H1 (cell line): ENCODE measurements at places on chromosomes 5 and 9. TPM values are rescaled to one million over a fixed set of nuclear protein-coding genes. Genes with fewer than 3 reads are reported as not detected.

MEGF9 gene
- 1.3 and 1.8 TPM in 2 replicates for total RNA-seq

SHISAL2B gene
- 8.6 and 10.6 TPM in 2 replicates for total RNA-seq

FGF18 gene
- total RNA-seq, result 0.63 and 1.3 TPM in 2 replicates

PTCH1 gene
- total RNA-seq, result 34.1 and 42.3 TPM in 2 replicates

SARDH gene
- 7.3 and 7.4 TPM in 2 replicates for total RNA-seq

TMEM215 gene
- total RNA-seq, result 0.36 and 0.67 TPM in 2 replicates

WWC1 gene
- total RNA-seq, result 41.1 and 42.7 TPM in 2 replicates

TPM2 gene
- 181 and 197 TPM in 2 replicates for total RNA-seq

C1QTNF2 gene
- total RNA-seq, result 1.0 and 1.3 TPM in 2 replicates

CDC20B gene
- not detected in 2 replicates for total RNA-seq

LCN10 gene
- 2.8 and 4.8 TPM in 2 replicates for total RNA-seq

NUTM2F gene
- total RNA-seq, result 0.19 TPM in 1 of 2 replicates, not detected in the other
